ENCODE measurements at places on chromosomes 2 and 18.
A peak's percentile ranks its signal among the peaks of the same experiment; 100 is the strongest.

DNA sequence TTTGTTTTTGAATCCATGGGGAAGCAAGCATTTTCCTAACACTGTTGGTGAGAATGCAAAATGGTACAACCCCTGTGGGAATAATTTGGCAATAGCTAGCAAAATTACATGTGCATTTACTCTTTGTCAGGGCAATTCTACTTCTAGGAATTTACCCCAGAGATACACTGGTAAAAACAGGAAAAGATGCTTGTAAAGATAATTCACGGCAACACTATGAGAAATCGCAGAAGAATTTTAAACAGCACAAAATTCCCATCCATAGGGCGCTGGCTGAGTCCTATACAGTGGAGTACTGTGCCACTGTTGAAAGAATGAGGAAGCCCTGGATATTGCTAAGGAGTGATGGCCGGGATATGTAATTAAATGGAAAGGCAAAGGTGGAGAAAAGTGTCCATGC is 75.8 kb downstream of the DGKD start:
- no peak for DNase-seq

DNA sequence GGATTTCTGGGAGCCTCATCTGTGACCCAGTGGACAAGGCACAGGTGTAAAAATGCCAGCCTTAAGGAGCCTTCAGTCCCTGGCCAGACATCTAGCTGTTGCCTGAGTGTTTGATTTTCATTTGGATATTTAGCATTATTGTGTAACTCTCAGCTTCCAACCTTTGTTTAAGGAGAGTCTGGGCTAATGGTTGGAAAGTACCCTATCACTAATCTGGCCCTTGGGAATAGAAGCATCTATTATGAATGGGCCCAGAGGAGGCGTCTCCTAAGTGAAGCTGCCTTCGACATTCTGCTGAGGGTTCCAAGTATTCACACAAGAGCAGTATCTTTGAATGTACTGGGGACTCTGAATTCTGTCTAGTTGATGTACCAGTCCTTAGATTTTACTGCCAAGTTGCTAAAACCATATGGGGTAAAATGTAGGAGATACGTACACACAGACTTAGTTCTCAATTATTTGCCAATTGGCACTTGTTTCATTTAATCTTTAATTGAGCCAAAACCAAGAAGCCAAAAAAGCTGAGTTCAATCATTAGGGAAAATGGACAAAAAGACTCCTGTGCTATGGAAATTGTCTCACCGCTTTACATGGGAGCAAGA is 7.2 kb upstream of the ANKRD29 start:
- DNase-seq = no peak

DNA sequence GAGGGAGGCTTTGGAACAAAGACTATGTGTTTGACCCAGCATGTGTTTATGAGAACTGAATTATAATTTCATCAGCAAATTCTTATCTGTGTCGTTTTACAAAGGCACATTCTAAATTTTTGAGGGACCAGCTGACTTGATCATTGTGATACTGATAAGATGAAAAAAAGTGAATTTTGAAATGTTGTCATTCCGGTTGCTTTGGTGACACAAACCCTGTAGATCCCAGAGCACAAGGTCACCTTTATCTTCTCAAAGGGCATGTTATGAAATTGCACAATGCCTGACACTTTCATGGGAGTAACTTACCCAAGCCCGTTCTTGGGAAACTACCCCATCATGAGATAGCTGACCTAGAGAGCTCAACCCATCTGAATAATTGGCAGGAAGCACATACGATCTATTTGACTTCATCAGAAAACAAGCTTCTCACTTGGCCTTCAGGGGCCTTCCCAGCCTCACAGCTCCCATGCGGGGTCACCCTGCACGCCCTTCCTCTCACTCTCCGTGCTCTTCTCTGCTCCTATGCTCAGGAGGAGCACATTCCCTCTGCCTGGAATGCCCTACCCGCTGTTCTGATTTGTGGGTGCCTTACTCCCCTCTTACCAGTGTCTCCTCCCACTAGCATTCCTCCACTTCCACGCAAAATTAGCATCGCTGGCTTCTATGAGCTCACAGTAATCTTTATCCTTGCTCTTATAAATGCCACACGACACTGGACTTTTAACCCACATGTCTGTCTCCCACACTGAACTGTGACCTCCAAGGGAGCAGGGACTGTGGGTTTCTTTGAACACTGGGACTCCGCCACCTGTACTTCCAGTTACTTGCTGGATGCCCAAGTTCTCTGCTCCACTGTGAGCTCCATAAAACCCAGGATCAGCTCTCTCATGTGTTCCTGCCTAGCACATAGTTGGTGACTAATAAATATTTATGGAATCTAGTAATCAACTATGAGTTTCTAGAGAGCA is 555.8 kb upstream of the ID2 start:
- no peak for DNase-seq

- peak; percentile 22 for DNase-seq
Measured at GRCh38 chr2:25041307-25041927, 459 bp upstream of the EFR3B start.

- peak; percentile 75 for DNase-seq
Measured at GRCh38 chr18:2654928-2655177, 673 bp upstream of the SMCHD1 start.

GRCh38 chr2:231894566-231895380 is 31.4 kb downstream of the NPPC start:
- DNase-seq = no peak

- DNase-seq = no peak
Measured at GRCh38 chr18:44974174-44974573, 293.5 kb downstream of the SETBP1 start.

- DNase-seq = no peak
Measured at GRCh38 chr2:232699110-232699509, 2.0 kb downstream of the GIGYF2 start.

GRCh38 chr2:167052825-167053224 is 164.5 kb downstream of the XIRP2 start:
- no peak for DNase-seq

DNA sequence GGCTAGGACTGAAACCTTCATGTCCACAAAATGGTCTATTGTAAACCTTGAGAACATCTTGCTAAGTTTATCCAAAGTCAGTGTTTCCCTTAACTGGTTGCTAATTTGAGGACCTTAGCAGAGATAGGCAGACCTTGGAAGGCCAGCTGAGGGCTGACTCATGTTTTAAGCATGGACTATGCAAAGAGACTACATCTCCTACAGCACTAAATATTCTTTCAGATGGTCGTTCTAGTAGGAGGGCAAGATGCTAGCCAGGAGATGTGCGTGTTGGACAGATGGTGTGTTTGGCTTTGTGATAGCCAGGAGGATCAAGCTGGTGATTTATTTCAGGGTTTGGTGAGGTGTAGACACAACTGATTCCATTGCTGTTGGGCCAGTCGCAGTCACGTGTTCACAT is 75.8 kb downstream of the NRP2 start:
- no peak for DNase-seq

GRCh38 chr2:64839844-64840243 is 149.4 kb upstream of the SLC1A4 start:
- DNase-seq = no peak

GRCh38 chr2:55888936-55889335 is 34.6 kb downstream of the EFEMP1 start:
- no peak for DNase-seq

DNA sequence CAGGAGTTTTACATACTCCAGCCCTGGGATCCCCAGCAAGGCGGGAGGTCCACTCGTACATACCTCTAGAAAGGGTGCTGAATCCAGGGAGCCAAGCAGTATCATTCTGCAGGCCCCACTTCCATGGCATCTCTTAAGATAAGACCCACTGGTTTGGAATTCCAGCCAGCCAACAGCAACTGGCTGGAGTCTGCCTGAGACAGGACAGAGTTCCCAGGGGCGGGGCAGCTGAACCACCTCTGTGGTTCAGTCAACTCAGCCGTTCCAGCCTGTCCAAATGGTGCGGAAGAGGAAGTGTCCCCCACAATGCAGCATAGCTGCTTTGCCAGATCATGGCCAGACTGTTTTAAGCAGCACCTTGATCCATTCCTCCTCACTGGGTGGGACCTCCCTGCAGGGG is 33.2 kb downstream of the ZNF892 start:
- no peak for DNase-seq

GRCh38 chr2:231794383-231794782 is 8.1 kb downstream of the COPS7B start:
- no peak for DNase-seq

DNA sequence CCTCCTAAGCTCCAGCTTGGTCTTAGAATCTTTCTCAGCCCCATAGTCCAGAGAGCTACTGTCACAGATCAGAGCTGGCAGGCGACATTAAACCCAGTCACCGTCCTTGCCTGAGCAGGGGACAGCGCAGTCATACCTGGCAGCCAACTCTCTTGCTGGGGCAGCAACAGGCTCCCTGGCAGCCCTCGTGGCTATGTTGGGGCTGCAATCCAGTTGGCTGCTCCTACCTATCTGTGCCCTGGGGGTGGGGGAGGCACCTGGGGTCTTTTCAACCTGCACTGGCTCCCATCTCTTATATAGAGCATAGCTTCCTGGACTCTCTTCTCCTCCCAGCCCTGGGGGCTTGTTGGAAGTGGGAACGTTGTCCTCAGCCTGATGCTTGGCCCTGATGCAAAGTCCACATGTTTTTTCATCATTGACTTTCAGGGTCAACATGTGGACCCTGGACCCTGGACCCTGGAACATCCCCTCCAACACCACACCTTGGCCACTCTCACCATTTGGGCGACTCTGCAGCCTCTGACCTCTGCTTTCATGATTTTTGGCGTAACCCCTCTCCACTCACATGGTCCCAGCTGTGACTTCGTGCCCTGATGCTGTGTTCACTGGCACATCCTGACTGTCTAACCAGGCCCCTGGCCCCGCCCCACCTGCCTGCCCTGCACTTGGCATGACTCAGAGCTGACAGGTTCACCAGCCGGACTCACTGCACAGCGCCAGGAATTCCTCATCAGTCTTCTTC is 45.6 kb downstream of the ATOH8 start:
- no peak for DNase-seq

DNA sequence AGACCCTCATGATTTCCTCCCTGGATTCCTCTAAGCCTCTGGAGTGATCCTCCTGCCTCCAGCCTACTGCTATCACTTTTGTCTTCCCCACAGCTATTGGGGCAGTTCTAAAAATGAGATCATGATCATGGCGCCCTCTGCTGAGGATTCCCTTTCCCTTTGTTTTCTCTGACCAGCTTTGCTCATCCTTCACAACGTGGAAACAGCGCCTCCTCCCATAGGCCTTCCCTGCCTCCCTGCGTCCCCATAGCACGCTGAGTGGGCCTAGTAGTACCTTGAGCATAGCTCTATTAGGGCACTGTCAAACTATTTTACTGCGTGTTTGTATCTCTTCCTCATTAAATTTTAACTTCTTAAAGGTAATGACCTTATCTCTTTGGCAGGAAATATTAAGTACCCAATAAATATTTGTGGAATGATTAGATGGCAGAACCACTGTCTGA is 207.0 kb upstream of the FANCL start:
- peak; percentile 29 for DNase-seq

DNA sequence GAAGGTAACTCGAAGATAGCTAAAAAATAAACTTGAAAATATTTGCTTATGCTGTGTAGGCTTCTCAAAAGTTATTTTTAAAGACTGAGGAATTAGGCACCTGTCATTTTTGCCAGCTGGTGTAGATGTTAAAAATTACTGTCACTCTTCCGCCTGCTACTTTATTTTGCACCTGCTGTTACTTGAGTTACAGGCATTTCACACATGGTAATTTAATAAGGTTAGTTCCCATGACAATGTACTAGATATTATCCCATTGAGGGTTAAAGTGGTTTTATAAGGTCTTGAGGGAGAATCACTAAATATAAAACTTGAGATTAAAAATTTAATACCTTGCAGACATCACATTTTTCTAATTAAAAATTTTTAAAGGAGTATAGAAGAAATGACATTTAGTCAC is 26.6 kb downstream of the MYL1 start:
- DNase-seq = no peak

GRCh38 chr2:164039270-164039669 is 303.5 kb upstream of the FIGN start:
- no peak for DNase-seq

- DNase-seq = no peak
Measured at GRCh38 chr2:136133586-136133985, 15.6 kb upstream of the CXCR4 start.

DNA sequence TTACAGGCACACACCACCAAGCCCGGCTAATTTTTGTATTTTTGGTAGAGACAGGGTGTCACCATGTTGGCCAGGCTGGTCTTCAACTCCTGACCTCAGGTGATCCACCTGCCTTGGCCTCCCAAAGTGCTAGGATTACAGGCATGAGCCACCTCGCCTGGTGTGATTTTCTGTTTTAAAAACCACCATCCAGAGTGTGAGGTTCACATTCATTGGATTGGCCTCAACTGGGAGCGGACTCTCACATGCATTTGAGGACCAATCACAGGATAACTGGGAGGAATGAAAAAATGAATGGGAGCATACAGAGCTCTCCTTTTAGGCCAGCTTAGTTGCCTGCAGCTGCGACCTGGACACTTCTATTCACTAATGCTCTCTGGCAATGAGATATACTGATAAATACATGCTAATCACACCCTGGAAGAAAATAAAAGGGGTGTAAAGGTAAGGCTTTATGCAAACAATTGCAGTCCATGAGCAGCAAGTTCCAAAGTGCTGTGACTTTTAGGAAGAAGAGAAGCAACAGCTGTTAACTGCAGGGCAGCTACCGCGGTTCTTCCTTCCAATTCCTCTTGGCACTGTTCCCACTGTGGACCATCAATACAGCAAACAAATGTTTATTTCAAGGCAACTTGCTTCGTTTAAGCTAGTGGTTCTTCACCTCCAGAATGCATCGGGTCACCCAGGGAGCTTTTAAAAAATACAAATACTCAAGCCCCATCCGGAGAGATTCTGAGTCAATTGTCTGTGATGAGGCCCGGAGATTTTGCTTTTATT is 49.5 kb upstream of the FZD5 start:
- no peak for DNase-seq

DNA sequence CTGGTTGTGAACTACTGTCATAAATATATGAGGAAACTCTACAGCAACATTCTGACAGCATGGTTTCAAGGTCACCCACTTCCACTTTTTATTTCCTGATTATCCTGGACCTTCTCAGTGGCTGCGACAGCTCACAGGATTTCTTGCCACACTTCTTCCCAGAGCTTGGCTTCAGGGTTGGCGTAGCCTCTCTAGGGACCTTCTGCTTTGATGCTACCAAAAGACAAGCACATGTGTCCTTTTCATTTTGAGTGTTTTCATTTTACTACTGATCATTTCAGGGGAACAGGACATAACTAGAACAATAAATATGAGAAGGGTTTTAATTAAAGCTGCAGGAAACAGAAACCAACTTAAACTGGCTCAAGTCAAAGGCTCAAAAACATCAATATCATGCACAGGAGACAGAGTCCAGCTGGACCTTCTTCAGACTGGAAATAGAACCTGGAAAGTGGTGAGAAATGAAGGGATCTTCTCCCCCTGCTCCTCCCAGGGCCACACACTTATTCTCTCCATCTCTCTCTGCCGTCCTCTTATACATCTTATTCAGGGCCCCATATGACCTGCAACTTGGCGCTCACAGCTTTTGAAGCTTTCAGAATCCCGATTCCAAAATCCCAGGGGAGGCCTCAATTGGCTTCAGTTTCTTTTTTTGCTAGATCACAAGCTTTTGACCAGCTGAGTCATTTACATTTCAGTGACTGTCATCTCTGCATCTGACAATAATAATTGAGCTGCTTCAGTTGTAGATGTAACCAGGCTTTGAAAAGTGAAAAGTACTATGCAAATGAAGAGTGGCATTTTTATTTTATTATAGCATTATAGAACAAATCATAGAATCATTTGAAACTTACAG is 9.7 kb downstream of the VIT start:
- DNase-seq = no peak

GRCh38 chr18:42245137-42245536 is 290.1 kb downstream of the PIK3C3 start:
- no peak for DNase-seq

GRCh38 chr2:86021396-86022378 is 84.0 kb downstream of the POLR1A start:
- DNase-seq = no peak
